ENCODE measurements at places on chromosomes 7 and 10.

DNA sequence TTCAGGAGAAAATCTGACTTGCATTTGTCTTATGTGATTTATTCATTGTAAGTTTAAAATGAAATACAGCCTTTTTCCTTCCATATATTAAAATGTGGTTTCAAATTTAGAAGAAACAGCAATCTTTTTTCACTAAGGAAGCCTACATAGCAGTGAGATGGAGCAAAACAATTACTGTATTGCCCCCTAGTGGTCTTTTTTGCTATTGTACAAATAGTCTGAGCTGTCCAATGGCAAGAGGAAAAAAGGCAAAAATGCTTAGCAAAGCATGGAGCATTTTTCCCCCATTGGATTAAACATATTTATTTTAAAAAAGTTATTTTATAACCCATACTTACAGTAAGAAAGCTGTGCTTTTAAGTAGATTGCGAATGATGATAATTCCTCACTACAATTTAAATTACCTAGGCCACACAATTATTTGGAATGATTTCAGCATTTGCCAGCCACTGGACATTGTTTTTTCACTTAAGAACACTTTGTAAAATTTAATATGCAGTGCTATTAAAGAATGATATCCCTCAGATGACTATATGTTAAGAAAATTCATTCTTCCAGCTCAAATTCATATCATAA, 119.5 kb downstream of the CPED1 start:
- peak; percentile 79 for DNase-seq

DNA sequence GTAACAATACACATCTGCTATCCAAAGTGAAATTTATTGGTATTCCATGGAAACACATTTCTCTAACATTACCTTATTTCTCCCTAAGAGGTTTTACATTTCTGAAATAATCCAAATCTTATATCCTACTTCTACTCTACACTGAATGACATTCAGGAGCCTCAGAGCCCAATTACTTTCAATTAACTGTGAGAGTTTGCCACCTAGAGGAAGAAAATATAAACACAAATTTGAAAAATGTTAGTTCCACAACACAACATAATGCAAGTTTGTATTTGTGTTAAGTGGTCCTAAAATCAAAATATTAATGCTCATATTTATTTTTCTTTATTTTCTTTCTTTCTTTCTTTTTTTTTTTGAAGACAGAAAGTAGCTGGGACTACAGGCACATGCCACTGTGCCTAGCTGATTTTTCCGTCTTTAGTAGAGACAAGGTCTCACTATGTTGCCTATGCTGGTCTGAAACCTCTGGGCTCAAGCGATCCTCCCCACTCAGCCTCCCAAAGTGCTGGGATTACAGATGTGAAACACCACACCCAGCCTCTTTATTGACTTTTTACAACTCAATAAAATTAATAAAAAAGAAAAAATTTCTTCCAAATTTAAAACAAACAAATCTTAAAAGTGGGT, 46.0 kb downstream of the ATAD1 start:
- peak; percentile 42 for DNase-seq

DNA sequence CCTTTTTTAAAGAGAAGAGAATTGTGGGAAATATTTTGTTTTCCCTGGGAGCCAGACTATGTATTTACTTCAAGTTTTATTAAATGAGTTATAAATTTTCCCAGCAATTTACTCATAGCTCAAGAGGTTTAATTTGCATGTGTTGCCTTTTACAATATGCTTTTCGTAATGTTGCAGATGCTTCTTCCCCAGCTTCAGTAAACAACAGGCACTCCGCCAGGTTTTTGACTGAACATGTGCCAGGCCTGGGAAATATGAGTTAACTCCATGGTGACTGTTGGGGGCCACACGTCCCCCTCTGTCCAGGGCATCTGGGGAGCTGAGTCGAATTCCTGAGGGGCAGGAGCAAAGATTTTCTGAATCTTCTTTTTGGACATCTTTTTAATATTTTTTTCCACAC, 545.7 kb downstream of the LRMDA start:
- DNase-seq: no peak

GRCh38 chr7:133797818-133798520, 329.2 kb upstream of the LRGUK start:
- DNase-seq: peak; percentile 7

DNA sequence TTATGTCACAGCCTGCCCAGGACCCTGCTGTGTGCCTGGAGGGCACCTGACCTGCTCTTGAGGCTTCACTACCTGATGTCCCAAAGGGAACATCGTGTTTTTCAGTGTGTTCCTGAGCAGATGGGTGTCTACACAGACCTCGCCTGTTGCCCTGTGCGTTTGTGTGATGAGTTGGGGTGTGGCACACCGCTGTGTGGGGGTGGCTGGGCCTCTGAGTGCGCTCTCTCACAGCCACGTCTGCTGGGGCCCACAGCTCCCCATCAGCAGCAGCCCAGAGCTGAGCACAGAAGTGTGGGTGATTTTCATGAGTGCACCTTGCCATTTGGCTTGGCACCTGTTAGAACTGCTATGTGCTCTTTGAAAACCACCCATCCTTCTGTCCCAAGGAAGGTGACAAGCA, 121.5 kb downstream of the NKX6-2 start:
- no peak for DNase-seq

GRCh38 chr7:112428715-112429114, 21.5 kb upstream of the IFRD1 start:
- no peak for DNase-seq

DNA sequence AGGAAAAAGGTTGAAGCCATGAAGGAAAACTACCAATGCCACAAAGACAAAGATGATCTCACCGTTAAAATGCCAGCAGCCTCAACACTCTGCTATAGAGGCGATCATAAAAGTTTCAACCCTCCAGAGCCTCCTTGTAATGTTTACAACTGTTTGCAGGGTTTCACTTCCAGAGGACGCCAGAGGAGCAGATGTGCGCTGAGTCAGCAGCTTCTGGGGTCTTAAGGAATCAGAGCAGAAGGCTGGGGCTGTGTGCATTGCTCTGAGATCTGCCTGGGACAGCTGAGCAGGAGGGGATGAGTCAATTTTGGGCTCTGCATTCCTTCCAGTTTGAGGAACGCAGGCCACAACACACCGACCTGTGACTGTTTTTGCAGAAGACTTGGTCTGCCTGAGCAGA, 98.3 kb downstream of the TMEM130 start:
- peak; percentile 49 for DNase-seq

DNA sequence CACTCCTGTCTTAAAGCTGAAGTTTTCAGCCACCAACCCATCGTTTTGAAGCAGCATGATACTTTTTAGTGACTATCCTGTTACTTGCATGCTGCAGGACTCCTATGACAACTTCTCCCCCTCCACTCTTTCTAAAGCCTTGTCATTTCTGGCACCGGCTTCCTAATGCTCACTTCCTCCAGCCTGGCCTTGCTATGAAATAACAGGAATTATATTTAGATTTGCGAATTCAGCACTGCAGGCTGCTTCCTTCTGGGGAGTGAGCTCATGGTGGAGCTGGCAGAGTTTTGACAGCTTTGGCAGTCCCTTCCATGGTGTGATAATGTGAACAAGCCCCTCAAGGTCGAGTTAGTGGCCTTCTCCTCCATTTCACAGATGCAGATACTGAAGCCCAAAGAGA, 13.4 kb downstream of the BLNK start:
- no peak for DNase-seq

DNA sequence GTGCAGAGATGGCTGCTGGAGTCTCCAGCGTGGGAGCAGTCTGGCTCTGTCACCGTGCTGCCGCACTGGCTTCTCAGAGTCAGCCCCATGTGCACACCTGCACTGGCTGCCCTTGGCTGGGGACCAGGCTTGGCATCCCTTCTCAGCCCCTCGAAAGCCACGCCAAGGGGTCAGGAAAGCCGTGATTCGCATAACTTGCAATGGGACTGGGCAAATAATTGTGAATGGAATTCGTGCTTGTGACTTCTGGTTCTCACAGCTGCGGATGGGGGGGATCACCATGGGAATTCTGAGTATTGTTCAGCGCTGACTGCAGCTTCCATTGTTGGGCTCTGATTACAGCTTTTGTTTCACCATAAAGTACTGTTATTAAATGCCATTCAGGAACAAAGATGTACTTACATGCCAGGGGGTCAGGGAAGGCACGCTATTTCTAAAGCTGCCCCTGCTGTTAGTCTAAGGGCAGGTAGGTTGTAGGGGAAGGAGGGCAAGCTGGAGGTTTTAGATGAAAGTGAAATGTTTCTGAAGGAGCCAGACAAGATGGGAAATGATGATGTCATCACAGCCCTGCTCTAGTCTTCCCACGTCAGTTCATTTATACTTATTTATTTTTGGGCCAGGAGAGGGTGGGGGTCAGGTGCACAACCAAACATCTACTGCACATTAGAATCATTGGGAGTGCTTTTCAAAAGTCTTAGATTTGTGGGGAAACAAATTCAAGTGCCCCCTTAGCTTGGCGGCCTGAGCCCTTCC, 5.8 kb upstream of the PLEKHA1 start:
- DNase-seq: no peak

Measured in astrocyte of the spinal cord (primary cell).